Fibroblast of lung (primary cell): ENCODE measurements at places on chromosomes 6 and 20. TPM values are rescaled to one million over a fixed set of nuclear protein-coding genes. Genes with fewer than 3 reads are reported as not detected.

Gene BACH2
- total RNA-seq: 1.5 and 2.6 TPM in 2 replicates

Gene TULP4
- total RNA-seq: 88.2 and 118 TPM in 2 replicates

Gene CNR1
- total RNA-seq: under 0.01 TPM in 1 of 2 replicates, not detected in the other

Gene PHACTR3
- not detected in 2 replicates for total RNA-seq

Gene GHRH
- total RNA-seq: not detected in 2 replicates

Gene PNLDC1
- not detected in 2 replicates for total RNA-seq

Gene TRIM10
- total RNA-seq: not detected in 2 replicates

- no peaks in the 10 kb centered on the region for H3K4me1 ChIP-seq
- H3K27me3 ChIP-seq: no peaks in the 10 kb centered on the region
- H3K27ac ChIP-seq: no peak overlapping the region
- no peak overlapping the region for H3K4me3 ChIP-seq
- no peak for DNase-seq
- peaks cover 4% of the 10 kb centered on the region for H3K36me3 ChIP-seq
Observed at GRCh38 chr6:105275542-105275941, 95.7 kb upstream of the POPDC3 start.

DNA sequence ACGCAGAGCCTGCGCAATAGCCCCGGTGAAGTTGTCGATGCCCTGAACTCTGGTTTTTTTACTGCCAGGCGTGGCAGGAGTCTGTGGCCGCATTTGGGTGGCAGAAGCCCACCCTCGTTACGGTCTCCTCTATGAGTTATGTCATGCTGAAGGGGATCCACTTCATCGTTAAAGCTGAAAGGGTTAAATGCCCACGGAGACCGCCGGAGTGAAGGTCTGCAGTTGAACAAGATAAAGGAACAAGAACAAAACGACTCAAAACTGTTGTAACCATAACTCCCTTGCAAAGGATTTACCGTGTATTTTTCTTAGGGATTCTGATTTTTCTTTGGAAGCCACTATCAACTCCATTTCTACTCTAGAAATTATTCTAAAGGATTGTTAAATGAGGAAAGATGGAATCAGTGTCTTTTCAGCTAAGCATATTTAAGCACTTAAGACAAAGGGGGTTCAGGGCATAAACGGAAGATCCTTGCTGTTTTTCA lies 501 bp upstream of the ELOVL5 start:
- H3K27me3 ChIP-seq: no peaks in the 10 kb centered on the region
- H3K27ac ChIP-seq: peak overlapping the region; percentile 93
- H3K4me1 ChIP-seq: peaks cover 5% of the 10 kb centered on the region
- no peaks in the 10 kb centered on the region for H3K36me3 ChIP-seq

GRCh38 chr20:9508696-9509178 lies 5.7 kb upstream of the LAMP5 start:
- no peak overlapping the region for H3K27ac ChIP-seq
- no peaks in the 10 kb centered on the region for H3K36me3 ChIP-seq
- no peak for DNase-seq
- peaks cover 30% of the 10 kb centered on the region for H3K27me3 ChIP-seq

DNA sequence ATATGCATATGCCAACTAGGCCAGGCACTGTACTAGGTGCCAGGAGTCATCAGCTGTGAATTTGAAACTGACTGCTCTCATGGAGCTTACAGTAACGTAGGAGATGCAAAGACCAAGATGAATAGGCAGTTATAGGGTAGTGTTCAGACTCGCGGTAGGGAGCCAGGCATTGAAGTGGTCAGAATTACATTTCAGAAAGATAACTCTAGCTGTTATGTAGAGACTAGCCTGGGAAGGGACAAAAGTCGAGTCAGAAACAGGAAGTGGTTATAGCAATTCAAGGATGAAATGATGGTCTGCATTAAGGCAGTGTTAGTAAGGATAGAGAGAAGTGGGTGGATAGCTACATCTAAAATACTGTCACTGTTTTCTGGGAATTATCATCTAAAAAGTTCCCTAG lies 56.6 kb downstream of the PCMT1 start:
- DNase-seq: no peak
- H3K4me3 ChIP-seq: no peak overlapping the region
- peaks cover 1% of the 10 kb centered on the region for H3K36me3 ChIP-seq
- H3K27me3 ChIP-seq: no peaks in the 10 kb centered on the region
- H3K4me1 ChIP-seq: no peaks in the 10 kb centered on the region
- H3K27ac ChIP-seq: no peak overlapping the region

GRCh38 chr20:48080583-48080982 lies 295.3 kb upstream of the SULF2 start:
- no peaks in the 10 kb centered on the region for H3K4me1 ChIP-seq
- no peak overlapping the region for H3K27ac ChIP-seq
- no peak for DNase-seq
- H3K36me3 ChIP-seq: no peaks in the 10 kb centered on the region
- no peak overlapping the region for H3K4me3 ChIP-seq

DNA sequence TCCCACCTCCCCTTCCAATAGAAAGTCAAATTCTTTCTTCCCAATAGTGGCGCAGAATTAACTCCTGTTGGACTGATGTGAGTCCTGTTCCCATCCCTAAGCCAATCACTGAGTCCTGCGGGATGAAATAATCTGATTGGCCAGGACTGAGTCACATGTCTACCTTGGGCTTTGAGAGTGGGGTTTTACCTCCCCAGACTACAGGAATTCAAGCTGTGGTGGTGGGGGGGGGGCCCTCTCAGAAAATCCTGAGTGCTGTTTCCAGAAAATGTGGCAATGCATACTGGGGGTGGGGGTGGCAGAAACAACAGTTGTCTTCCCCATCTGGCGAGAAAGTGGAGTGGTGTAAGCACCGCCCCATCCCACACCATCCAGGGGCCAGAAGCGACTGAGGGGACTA lies 65.7 kb downstream of the CTCFL start:
- H3K4me1 ChIP-seq: no peaks in the 10 kb centered on the region
- H3K27ac ChIP-seq: no peak overlapping the region
- peaks cover 11% of the 10 kb centered on the region for H3K27me3 ChIP-seq
- H3K4me3 ChIP-seq: no peak overlapping the region
- no peaks in the 10 kb centered on the region for H3K36me3 ChIP-seq
- DNase-seq: peak; percentile 10

- H3K4me3 ChIP-seq: no peak overlapping the region
- H3K4me1 ChIP-seq: peaks cover 9% of the 10 kb centered on the region
- no peaks in the 10 kb centered on the region for H3K27me3 ChIP-seq
- peak; percentile 81 for DNase-seq
Observed at GRCh38 chr20:36538026-36538722, 3.1 kb upstream of the MYL9 start.

DNA sequence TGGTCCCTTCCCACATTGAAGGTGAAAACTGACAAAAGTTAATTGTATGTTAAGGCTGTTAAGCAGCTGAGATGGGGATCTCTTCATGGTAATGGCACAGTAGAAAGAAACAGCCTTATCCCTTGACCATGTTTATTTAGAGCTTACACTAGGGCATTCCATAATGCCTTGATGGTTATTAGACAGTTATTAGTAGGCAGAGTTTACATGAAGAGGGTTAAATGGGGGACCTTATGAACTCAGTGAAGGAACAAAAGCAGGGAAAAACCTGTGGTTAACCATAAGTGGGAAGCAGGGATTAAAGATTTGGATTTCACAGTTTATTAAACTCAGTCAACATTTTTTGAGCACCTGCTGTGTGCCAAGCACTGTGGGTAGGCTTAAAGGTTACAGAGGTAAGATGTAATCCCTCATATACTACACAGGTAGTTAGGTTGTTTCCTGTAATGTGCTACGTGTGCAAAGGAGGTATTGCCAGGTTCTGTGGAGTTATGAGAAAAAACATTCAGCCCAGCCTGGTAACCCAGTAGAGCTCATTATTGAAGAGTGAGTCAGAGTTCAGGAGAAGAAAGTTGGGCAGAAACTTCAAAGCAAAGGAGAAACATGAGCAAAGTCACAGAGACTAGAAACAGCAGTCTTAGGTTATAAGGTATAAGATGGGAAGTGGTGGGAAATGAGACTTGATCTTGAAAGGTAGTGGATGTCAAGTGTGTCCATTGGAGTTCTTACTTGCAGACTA lies 32.3 kb upstream of the GNRH2 start:
- peak; percentile 78 for DNase-seq
- H3K4me1 ChIP-seq: peaks cover 3% of the 10 kb centered on the region
- H3K27me3 ChIP-seq: no peaks in the 10 kb centered on the region
- peaks cover 2% of the 10 kb centered on the region for H3K36me3 ChIP-seq
- no peak overlapping the region for H3K27ac ChIP-seq

DNA sequence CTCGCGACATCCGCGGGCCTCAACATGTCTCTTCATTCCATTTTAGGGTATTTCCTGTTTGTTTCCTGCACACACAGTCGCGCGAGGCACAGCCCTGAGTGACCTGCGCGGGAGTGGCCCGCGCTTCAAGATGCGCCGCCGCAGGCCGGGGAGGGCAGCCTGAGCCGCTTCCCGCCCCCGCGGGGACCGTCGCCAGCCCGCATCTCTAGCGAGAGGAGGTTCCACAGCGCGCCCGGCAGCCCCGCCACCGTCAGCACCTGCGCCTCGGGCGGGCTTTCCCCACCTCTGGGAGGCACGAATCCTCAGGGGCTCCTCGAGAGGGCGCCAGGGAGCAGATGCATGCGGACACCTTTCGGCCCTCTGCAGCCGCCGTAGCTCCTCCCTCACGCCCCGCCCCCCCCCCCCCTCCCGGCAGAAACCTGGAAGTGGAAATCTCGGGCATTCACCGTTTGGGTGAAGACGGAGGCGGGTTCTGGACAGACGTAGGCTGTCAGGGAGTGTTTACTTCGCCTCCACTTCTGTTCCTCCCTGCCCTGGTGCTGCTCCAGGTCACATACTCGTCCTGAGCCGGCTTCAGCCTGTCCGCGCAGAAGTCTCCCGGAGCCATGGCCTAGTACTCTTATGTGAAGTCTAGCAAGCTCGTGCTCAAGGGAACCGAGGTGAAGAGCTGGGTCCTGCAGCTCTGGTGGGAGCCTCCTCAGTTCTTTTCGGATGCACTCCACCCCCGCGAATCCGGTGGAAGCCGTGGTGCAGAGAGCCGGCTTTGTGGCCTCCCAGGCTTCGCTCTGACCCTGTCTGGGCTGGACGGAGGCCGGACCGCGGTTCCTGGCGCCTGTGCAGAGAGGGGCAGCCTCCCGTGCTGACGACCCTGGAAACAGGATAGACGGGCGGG lies 880.5 kb upstream of the DEFB115 start:
- no peaks in the 10 kb centered on the region for H3K4me1 ChIP-seq
- no peaks in the 10 kb centered on the region for H3K36me3 ChIP-seq
- peak overlapping the region; percentile 26 for H3K27ac ChIP-seq
- peak; percentile 59 for DNase-seq
- H3K4me3 ChIP-seq: peak overlapping the region; percentile 71

- H3K27me3 ChIP-seq: no peaks in the 10 kb centered on the region
- no peak for DNase-seq
- no peak overlapping the region for H3K27ac ChIP-seq
- no peak overlapping the region for H3K4me3 ChIP-seq
- no peaks in the 10 kb centered on the region for H3K36me3 ChIP-seq
Observed at GRCh38 chr6:153623496-153623895, 415.5 kb upstream of the OPRM1 start.

GRCh38 chr6:86477500-86478148 lies 459.7 kb upstream of the HTR1E start:
- H3K27me3 ChIP-seq: no peaks in the 10 kb centered on the region
- H3K4me1 ChIP-seq: no peaks in the 10 kb centered on the region
- no peak overlapping the region for H3K27ac ChIP-seq

DNA sequence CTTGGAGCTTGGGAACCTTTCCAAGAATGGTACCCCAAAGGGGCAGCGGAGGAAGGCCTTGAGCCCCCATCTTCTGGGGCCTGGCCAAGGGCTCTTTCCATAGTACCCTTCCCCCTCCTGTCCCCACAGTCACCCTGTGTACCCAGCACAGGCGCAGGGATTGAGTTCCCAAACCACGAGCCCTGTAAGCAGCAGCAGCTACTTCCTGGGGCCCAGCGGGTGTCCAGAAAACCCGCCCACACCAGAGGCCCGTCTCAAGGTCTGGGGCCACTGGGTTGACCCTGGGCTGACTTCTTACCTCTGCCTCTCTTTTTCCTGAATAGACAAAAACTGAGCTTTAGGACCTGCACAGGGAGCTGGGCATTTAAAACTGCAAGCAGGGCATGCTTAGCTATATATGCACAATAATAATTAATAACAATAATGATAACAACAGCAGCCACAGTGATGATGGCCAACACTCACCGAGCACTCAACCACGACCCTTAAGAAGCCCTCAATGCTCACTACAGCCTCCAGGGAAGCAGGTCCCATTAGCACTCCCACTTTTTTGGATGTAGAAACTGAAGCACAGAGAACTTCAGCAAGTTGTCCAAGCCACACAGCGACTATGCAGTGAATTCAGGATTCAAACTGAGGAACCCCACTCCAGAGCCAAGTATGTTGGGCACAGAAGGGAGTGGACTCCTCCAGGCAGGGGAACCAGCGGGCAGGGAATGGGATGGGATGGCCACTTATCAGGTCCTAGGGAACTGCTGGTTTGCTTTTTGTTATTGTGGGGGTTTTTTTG lies 14.5 kb downstream of the NOL4L start:
- H3K4me1 ChIP-seq: peaks cover 7% of the 10 kb centered on the region
- no peaks in the 10 kb centered on the region for H3K36me3 ChIP-seq
- no peaks in the 10 kb centered on the region for H3K27me3 ChIP-seq
- DNase-seq: no peak

- no peak overlapping the region for H3K4me3 ChIP-seq
- H3K27ac ChIP-seq: no peak overlapping the region
- DNase-seq: no peak
- no peaks in the 10 kb centered on the region for H3K27me3 ChIP-seq
Observed at GRCh38 chr6:79708095-79708791, 77.1 kb downstream of the SH3BGRL2 start.

GRCh38 chr20:35510951-35511735 lies 18.3 kb downstream of the C20orf173 start:
- DNase-seq: no peak
- no peak overlapping the region for H3K27ac ChIP-seq
- no peaks in the 10 kb centered on the region for H3K27me3 ChIP-seq
- H3K36me3 ChIP-seq: peaks cover 7% of the 10 kb centered on the region
- peaks cover 4% of the 10 kb centered on the region for H3K4me1 ChIP-seq

- H3K4me3 ChIP-seq: no peak overlapping the region
- H3K36me3 ChIP-seq: no peaks in the 10 kb centered on the region
- H3K27ac ChIP-seq: peak overlapping the region; percentile 63
- no peaks in the 10 kb centered on the region for H3K27me3 ChIP-seq
Observed at GRCh38 chr6:71412559-71413140, 124.0 kb downstream of the OGFRL1 start.
